ENCODE measurements at places on chromosomes 3 and 15.

DNA sequence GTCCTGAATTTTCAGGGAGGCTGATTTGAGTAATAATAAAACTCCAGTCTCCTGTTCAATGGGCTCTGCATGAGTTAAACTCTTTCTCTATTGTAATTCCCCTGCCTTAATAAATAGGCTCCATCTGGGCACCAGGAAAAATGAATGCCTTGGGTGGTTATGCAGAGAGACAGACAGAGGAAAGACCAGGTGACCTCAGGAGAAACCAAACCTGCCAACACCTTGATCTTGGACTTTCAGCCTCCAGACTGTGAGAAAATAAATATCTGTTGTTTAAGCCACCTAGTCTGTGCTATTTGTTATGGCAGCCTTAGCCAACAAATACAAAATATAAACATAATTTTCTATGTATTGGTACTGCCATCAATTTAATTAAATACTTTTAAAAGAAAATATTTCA is 64.8 kb upstream of the RAP2B start:
- DNase-seq = no peak

GRCh38 chr3:195838714-195839113 is 27.0 kb upstream of the MUC4 start:
- no peak for DNase-seq

DNA sequence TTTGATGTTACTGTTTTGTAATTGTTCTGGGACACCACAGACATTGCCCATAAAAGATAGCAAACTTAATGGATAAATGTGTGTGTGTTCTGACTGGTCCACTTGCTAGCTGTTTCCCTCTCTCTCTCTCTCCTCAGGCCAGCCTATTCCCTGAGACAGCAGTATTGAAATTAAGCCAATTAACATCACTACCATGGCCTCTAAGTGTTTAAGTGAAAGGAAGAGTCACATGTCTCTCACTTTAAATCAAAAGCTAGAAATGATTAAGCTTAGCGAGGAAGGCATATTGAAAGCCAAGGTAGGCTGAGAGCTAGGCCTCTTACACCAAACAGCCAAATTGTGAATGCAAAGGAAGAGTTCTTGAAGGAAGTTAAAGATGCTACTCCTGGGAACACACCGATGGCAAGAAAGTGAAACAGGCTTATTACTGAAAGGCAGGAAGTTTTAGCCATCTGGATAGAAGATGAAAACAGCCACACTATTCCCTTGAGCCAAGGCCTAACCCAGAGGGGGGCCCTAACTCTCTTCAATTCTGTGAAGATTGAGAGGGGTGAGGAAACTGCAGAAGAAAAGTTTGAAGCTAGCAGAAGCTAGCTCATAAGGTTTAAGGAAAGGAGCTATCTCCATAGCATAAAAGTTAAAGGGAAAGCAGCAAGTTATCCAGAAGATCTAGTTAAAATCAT is 295.1 kb downstream of the CHST2 start:
- DNase-seq = no peak

- no peak for DNase-seq
Measured at GRCh38 chr3:50737906-50738598, 63.3 kb downstream of the DOCK3 start.

DNA sequence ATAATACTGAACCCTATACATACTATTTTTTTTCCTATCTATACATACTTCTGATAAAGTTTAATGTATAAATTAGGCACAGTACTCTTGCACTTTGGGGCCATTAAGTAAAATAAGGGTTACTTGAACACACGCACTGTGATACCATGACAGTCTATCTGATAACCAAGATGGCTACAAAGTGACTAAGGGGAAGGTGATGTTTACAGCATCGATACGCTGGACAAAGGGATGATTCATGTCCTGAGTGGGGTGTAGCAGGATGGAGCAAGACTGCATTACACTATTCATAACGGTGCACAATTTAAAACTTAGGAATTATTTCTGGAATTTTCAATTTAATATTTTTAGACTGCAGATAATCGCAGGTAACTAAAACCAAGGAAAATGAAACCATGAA is 30.0 kb upstream of the SLC2A2 start:
- no peak for DNase-seq

All from inflammatory macrophage treated with lipopolysaccharide for 4 hours (primary cell).